Activated T-helper 9 cell treated with anti-CD3 and anti-CD28 coated beads, Interleukin-2, amount 50 U/mL, for 16 hours (primary cell): ENCODE measurements at places on chromosomes 5 and 9.

GRCh38 chr9:108750661-108751215 lies 105.0 kb downstream of the ACTL7B start:
- no peak for DNase-seq

GRCh38 chr9:134190232-134191121 lies 26.1 kb upstream of the RNU6ATAC start:
- DNase-seq = no peak

GRCh38 chr5:78726003-78726402 lies 77.4 kb upstream of the LHFPL2 start:
- DNase-seq = no peak

- DNase-seq = no peak
These were observed 9.7 kb upstream of the WDR38 start for GRCh38 chr9:124843456-124844034.

DNA sequence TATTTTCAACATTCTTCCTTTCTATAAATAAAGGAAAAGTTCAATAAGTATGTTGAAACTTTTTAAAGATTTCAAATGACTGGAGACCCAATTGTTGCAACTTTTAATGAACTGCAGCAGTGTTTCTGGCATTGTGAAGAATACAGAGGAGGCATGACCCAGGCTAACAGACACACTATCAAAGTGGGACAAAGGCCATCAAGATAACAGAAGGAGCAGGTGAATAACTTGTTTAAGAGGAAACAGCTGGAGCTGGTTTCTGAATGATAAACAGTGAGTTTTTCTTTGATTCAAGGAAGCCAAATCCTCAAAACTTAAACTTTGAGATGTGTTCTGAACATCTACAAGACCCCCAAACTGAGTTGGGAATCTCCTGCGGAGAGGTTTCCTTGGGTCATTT lies 734.6 kb downstream of the TLR4 start:
- no peak for DNase-seq

DNA sequence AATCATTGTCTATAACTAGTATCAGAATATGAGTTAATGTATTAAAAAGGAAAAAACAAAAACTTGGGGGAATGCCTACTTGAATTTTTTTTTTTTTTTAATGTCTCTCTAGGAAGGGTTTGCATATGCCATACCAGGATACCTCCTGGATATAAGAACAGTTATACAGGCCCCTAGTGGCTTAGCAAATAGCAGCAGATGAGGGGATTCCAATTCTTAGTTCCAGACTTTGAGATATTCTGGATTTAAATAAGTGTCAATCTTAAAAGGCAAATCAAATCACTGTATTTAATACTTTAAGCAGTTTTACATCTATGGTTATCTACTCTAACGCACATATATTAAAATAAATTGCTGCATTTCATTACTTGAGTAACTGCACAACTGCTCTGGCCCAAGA lies 1055.5 kb upstream of the DMAC1 start:
- no peak for DNase-seq

- DNase-seq = no peak
These were observed 97.9 kb upstream of the EQTN start for GRCh38 chr9:27394826-27395201.
